Stimulated activated naive CD8-positive, alpha-beta T cell treated with anti-CD3 and anti-CD28 coated beads, Interleukin-15, amount 100 ng/mL, for 72 hours (primary cell): ENCODE measurements at places on chromosomes 3 and 15.

GRCh38 chr3:17195856-17196604, 311.3 kb downstream of the PLCL2 start:
- no peak for DNase-seq

GRCh38 chr3:40523781-40524180, 979 bp upstream of the ZNF621 start:
- DNase-seq: no peak

DNA sequence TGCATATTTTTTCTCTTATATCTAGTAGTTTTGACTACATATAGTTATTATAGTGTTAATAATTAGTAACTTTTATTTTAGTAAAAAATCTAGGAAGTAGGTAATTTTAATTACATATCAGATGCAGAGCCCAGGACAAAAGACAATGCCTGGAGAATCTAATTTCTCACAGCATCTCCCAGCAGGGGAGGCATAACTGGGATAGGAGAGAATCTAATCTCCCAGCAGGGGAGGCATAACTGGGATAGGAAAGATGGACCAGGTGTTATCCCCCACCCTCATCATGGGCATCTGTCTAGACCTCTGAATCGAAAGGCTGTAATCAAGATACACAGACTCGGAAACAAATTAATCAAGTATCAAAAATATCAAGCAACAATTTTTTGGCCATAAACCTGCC, 58.2 kb downstream of the OSTN start:
- DNase-seq: no peak

- no peak for DNase-seq
Measured at GRCh38 chr15:85642693-85643066, 152.0 kb downstream of the KLHL25 start.

DNA sequence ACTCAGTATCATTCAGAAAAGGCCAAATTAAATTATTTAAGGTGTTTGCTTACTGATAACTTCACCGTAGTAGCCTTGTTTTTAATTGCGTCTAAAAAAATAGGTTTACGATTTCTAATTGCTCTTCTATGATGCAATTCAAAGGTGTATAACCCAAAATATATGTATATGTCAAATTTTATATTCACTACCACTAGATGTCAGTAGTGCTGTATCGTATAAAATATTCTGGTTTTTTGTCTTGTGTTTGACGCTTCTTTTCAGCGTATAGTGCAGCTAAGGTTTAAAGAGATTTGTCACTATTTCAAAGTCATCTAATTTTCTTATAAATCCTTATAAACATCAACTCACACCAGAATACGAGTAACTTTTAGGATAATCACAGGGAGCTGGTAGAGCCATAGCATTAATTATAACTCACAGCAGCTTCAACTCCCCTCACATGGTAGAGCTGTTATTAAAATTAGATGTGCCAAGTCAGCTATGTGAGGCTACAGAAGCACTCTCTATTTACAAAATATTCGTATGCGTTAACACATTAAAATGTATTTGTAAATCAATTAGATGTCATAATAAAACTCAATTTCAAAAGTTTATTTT, 3.5 kb downstream of the PFN2 start:
- DNase-seq: no peak

DNA sequence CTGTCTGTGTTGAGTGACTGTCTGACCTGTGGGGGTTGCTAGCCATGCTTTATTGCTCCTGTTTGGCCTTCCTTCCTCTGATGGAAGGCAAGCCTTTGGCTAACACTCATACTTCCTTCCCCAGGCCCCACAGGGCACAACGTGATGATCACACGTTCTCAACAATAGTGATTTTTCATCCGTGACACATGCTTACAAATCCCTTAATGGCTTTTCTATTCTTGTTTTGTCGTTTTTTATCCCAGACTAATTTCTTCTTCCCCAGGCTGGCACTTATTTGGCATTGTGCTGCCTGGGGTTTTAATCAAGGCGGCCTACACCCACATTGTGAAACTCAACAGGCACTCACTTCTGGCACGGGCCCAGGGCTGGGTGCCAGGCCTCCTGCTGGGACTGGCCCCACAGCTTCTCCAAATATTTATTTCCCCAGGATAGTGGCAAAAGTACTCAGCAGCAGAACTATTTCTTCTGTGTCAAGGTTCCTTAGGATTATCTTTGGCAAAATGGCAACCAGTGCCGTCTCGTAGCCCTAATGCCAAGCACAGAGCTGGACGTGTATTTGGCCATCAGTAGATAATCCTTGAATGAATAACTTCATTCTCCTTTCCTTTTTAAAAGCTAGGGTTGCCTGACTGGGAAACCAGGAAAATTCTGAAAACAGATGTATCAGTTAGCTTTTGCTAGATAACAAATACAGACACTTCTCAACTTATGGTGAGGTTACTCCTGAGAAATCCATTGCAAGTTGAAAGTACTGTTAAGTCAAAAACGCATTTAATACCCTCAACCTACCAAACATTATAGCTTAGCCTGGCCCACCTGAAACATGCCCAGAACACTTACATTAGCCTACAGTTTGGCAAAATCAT, 30.6 kb downstream of the CMTM7 start:
- no peak for DNase-seq

DNA sequence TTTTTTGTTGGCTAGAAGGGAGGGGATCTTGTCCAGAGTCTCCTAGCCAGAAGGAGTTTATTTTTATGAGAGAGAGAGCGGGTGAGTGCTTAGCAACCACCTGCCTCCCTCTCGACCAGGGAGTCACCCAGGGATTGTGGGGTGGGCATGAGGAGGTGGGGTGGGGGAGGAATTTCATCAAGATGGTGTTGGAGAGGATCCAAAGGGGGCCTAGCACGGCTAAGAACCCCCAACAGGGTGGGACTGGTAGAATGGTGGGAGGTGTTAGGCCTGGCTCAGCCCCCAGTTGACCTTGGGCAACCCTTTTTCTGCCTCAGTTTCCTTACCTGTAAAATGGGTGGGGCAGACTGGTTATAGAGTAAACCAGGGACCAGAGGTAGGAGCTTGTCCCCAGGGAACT, 1.8 kb downstream of the SLC6A6 start:
- DNase-seq: no peak

DNA sequence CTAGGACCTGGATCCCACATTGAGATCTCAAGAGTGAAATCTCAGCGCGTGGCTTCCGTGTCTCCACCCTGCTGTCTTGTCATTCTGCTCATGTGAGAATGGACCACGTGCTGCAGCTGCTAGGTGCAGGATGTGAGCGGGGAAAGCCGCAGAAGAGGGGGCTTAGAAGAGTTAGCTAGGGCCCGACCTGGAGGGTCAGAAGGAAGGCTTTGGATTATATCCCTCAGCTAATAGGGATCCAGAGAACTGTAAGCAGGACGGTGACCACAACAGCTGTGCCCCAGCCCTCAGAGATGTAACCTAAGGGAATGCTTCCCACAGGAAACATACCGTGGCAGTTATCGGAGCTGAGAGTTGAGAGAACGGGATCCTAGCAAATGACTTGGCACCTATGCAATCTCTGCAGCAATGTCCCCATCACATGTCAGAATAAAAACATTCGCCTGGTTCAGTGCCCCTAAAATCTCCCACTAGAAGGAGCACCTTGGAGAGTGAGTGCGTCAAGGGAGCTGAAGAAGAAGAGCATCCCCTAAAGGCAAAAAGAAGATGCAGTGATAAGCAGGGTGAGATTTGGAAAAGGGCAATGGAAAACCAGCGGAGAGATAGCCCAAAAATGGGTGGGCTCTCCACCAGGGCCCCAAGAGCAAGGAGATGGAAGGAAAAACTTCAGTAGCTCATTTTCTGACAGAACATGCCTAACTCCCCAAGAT, 76.9 kb upstream of the ST8SIA2 start:
- DNase-seq: no peak

GRCh38 chr15:94015324-94015723, 216.0 kb upstream of the MCTP2 start:
- no peak for DNase-seq

GRCh38 chr3:141021261-141021660, 29.9 kb upstream of the SPSB4 start:
- DNase-seq: no peak

GRCh38 chr3:98188545-98188944, 22.0 kb downstream of the OR5H15 start:
- no peak for DNase-seq

GRCh38 chr3:99418709-99419108, 219.7 kb upstream of the COL8A1 start:
- no peak for DNase-seq

DNA sequence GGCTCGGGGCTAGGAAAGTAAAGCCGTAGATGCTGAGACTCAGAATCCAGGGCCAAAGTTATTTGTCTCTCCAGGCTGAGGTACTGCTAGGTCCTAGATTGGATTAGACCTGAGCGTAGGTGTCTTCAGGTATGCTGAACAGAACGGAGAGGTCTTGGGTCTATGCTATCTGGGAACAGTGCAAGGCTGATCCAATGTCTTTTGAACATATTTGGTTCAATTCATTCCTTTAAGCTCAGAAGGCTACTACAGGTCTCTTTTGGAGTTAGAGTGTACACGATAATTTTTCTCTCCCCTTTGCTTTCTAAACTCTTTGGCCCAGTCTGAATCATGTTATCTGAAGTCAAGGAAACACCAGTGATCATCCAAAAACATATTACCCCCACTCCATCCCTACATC, 137.5 kb upstream of the TBL1XR1 start:
- DNase-seq: no peak

GRCh38 chr15:97126553-97127233, 796.2 kb downstream of the NR2F2 start:
- no peak for DNase-seq
